ENCODE measurements at places on chromosomes 4 and X. TPM values are rescaled to one million over a fixed set of nuclear protein-coding genes. Genes with fewer than 3 reads are reported as not detected.

DNA sequence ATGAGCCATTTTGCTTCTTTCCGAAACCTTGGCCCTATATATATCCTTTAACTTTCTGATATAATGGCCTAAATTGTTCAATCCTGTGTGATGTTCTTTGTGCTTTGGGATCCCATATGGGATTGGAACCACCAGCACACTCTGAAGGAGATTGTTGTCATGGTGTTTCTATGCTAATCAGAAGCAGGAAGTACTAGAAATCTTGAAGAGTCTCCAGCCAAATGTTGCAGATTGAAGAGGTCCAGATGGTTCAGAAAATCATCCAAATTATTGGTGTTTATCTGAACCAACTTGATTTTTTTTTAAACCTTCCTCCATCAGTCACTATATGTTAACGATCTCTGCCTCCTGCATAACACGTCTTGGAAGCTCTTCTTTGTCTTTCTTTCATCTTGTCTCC is 72.8 kb downstream of the KIT start:
- H3K4me3 ChIP-seq, result no peak overlapping the region
- H3K27ac ChIP-seq, result no peak overlapping the region
- no peak for DNase-seq
- H3K27me3 ChIP-seq, result no peaks in the 10 kb centered on the region
- H3K36me3 ChIP-seq, result no peaks in the 10 kb centered on the region

GRCh38 chr4:1480720-1481119 is 74.5 kb upstream of the NKX1-1 start:
- H3K27me3 ChIP-seq, result no peaks in the 10 kb centered on the region
- no peak overlapping the region for H3K27ac ChIP-seq

- H3K4me3 ChIP-seq, result no peak overlapping the region
- no peak for DNase-seq
- H3K4me1 ChIP-seq, result no peaks in the 10 kb centered on the region
- no peak overlapping the region for H3K27ac ChIP-seq
Observed at GRCh38 chr4:140395668-140396067, 22.2 kb downstream of the SCOC start.

- H3K27me3 ChIP-seq, result no peaks in the 10 kb centered on the region
- H3K4me1 ChIP-seq, result no peaks in the 10 kb centered on the region
- H3K27ac ChIP-seq, result no peak overlapping the region
- no peak for DNase-seq
- no peaks in the 10 kb centered on the region for H3K36me3 ChIP-seq
- no peak overlapping the region for H3K4me3 ChIP-seq
Observed at GRCh38 chr4:42417550-42417949, 20.3 kb downstream of the SHISA3 start.

DNA sequence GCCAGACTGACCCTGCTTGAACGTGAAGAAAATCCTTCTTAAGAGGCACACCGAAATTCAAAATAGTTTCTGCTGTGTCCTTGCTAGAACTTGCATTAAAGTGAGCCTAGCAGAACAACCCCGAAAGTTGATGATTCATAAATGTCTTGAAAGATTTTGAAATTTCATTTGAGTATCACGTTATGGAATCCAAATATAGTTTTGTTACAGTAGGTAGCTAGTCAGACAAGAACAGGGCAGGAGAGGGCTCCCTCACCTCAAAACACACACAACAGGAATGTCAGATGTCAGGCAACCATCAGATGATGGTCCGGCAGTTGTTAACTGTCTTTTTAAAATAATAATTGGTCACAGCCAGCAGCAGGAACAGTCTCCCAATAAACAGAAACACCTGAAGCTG is 259.6 kb upstream of the GNPDA2 start:
- H3K4me3 ChIP-seq, result no peak overlapping the region
- no peak for DNase-seq
- no peaks in the 10 kb centered on the region for H3K27me3 ChIP-seq
- no peak overlapping the region for H3K27ac ChIP-seq
- H3K36me3 ChIP-seq, result no peaks in the 10 kb centered on the region
- no peaks in the 10 kb centered on the region for H3K4me1 ChIP-seq

- H3K4me1 ChIP-seq, result no peaks in the 10 kb centered on the region
- H3K27me3 ChIP-seq, result no peaks in the 10 kb centered on the region
- H3K36me3 ChIP-seq, result no peaks in the 10 kb centered on the region
- no peak overlapping the region for H3K4me3 ChIP-seq
- H3K27ac ChIP-seq, result no peak overlapping the region
- no peak for DNase-seq
Observed at GRCh38 chr4:180674619-180675358, 1568.4 kb upstream of the TENM3 start.

GRCh38 chrX:66000628-66001272 is 39.1 kb downstream of the VSIG4 start:
- no peak overlapping the region for H3K27ac ChIP-seq
- no peaks in the 10 kb centered on the region for H3K4me1 ChIP-seq
- no peak overlapping the region for H3K4me3 ChIP-seq

DNA sequence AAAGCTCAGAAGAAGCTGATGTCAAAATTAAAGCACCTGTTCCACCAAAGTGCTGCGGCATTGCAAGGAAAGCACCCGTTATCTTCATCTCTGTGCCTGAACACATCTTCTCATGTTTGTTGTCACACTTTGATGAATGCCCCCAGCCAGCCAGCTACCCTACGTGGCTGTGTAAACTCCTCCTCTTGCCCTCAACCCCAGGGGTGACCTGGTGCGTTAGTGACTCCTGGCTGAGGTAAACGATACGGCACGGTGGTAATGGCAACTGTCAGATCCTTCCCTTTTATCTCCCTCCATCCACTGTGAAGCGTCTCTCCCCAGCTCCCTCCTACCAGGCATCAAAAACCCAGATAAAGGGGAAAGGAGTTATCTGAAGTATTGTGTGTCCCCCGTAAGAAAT is 90.6 kb upstream of the WWC2 start:
- no peak for DNase-seq
- H3K4me3 ChIP-seq, result no peak overlapping the region
- no peak overlapping the region for H3K27ac ChIP-seq
- no peaks in the 10 kb centered on the region for H3K27me3 ChIP-seq
- no peaks in the 10 kb centered on the region for H3K36me3 ChIP-seq

- no peak for DNase-seq
- no peaks in the 10 kb centered on the region for H3K36me3 ChIP-seq
- H3K27ac ChIP-seq, result no peak overlapping the region
- H3K4me3 ChIP-seq, result no peak overlapping the region
Observed at GRCh38 chrX:110159235-110159634, 156.3 kb downstream of the TMEM164 start.

GRCh38 chr4:60611762-60612496 is 588.2 kb upstream of the ADGRL3 start:
- H3K4me3 ChIP-seq, result no peak overlapping the region
- peaks cover 31% of the 10 kb centered on the region for H3K4me1 ChIP-seq
- H3K27me3 ChIP-seq, result no peaks in the 10 kb centered on the region
- DNase-seq, result peak; percentile 87

- DNase-seq, result no peak
- H3K4me3 ChIP-seq, result no peak overlapping the region
- H3K27ac ChIP-seq, result no peak overlapping the region
- H3K36me3 ChIP-seq, result no peaks in the 10 kb centered on the region
Observed at GRCh38 chr4:149441338-149441737, 374.3 kb downstream of the IQCM start.

DNA sequence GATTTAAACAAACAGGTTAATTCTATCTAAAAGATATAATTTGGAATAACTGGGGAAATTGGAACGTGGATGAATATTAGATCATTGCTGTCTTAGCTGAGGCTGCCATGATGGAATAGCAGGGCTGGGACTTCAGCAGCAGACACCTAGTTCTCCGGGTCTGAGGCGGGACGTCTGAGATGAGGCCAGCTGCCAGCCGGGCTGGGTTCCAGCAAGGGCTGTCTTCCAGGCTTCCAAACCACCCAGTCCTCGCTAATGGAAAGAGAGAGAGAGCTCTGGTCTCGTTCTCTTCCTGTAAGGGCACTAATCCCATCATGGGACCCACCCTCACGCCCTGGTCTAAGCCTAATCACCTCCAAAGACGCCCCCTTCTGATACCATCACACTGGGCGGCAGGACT is 85.7 kb downstream of the ADRA2C start:
- H3K36me3 ChIP-seq, result no peaks in the 10 kb centered on the region
- H3K27me3 ChIP-seq, result no peaks in the 10 kb centered on the region
- no peak for DNase-seq
- no peak overlapping the region for H3K27ac ChIP-seq

DNA sequence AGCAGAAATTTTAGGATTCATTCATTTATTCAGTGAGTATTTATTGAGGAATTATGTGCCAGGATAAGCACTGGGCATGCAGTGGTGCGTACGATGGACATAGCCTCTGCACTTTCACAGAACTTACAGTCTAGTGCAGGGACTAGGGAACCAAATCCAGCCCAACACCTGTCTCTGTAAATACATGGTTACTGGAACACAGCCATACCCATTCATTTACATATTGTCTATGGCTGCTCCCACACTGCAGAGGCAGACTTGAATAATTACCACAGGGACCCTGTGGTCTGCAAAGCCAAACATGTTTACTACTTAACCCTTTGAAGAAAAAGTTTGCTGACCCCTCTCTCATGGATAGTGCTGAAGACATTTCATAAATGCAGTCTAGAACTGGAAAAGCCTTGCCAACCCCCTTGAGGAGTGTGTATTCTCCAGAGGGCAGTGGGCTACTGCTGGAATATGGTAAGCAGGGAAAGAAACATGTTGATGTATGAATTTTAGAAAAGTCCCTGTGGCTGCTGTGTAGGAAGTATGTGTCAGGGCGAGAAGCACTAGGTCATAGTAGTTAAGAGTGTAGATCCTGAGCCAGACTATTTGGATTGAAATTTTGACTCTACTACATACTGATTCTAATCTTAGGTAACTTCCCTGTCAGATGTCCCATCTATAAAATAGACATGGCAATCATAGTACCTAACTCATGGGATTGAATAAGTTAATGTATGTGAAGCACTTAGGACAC is 75.5 kb downstream of the GALNT7 start:
- H3K4me1 ChIP-seq, result no peaks in the 10 kb centered on the region
- no peaks in the 10 kb centered on the region for H3K27me3 ChIP-seq
- H3K4me3 ChIP-seq, result no peak overlapping the region
- DNase-seq, result no peak
- no peaks in the 10 kb centered on the region for H3K36me3 ChIP-seq
- H3K27ac ChIP-seq, result no peak overlapping the region

GRCh38 chrX:42597481-42597880 is 180.5 kb downstream of the PPP1R2C start:
- no peak for DNase-seq
- no peak overlapping the region for H3K4me3 ChIP-seq
- no peaks in the 10 kb centered on the region for H3K27me3 ChIP-seq
- no peaks in the 10 kb centered on the region for H3K4me1 ChIP-seq
- H3K27ac ChIP-seq, result no peak overlapping the region

DNA sequence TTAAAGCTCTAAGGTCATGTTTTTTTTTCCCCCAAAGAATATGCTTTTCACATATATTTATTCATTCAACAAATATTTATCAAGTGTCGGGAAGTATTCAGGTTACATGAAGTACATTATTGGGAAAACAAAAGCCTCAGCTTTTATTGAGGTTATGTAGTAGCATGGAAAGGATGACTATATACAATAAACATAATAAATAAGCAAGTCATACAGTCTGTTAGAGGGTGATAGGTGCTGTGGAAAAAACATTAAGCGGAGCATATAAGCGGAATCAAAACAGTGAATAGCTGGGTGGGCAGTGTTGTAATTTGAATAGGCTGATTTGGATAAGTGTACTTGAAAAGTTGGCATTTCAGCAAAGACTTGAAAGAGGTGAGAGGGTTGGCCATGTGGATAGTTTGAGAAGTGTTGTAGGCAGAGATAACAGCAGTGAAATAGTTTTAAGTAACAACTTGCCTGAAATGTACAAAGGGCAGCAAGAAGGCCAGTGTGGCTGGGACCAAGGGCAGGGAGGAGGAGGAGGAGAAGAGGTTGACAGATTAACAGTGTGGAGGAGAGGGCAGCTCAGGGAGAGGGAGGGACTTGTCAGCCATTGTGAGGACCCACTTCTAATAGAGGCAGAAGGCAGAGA is 558.7 kb downstream of the SPRY1 start:
- H3K4me1 ChIP-seq, result no peaks in the 10 kb centered on the region
- H3K27ac ChIP-seq, result no peak overlapping the region
- no peaks in the 10 kb centered on the region for H3K36me3 ChIP-seq
- DNase-seq, result no peak
- no peaks in the 10 kb centered on the region for H3K27me3 ChIP-seq

DNA sequence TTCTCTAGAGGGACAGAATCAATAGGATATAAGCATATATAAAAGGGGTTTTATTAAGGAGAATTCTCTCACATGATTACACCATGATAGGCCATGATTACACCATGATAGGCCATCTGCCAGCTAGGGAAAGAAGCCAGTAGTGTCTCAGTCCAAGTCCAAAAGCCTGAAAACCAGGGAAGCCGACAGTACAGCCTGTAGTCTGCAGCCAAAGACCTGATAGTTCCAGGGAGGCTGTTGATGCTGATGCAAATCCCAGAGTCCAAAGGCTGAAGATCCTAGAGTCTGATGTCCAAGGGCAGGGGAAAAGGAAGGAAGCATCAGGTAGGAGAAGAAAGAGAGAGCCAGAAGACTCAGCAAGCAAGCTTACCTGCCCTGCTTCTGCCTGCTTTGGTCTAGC is 411.3 kb upstream of the EMCN start:
- no peak overlapping the region for H3K4me3 ChIP-seq
- no peak overlapping the region for H3K27ac ChIP-seq
- no peak for DNase-seq
- H3K4me1 ChIP-seq, result no peaks in the 10 kb centered on the region
- no peaks in the 10 kb centered on the region for H3K36me3 ChIP-seq
- H3K27me3 ChIP-seq, result no peaks in the 10 kb centered on the region

DNA sequence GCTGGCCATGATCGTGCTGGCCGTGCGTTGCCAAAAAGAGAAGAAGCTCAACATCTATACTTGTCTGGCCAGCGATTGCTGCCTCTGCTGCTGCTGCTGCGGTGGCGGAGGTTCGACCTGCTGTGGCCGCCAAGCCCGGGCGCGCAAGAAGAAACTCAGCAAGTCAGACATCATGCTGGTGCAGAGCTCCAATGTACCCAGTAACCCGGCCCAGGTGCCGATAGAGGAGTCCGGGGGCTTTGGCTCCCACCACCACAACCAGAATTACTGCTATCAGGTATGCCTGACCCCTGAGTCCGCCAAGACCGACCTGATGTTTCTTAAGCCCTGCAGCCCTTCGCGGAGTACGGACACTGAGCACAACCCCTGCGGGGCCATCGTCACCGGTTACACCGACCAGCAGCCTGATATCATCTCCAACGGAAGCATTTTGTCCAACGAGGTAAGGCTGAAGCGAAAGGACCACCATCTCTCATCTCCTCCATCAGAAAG is 3.3 kb downstream of the PCDH10 start:
- H3K27ac ChIP-seq, result no peak overlapping the region
- no peak overlapping the region for H3K4me3 ChIP-seq
- DNase-seq, result no peak
- H3K4me1 ChIP-seq, result no peaks in the 10 kb centered on the region

GRCh38 chr4:27861802-27862201 is 1001.2 kb downstream of the STIM2 start:
- no peaks in the 10 kb centered on the region for H3K27me3 ChIP-seq
- no peaks in the 10 kb centered on the region for H3K4me1 ChIP-seq
- no peak overlapping the region for H3K27ac ChIP-seq
- DNase-seq, result no peak

GRCh38 chrX:1521459-1521956 is 15.5 kb downstream of the P2RY8 start:
- no peaks in the 10 kb centered on the region for H3K36me3 ChIP-seq
- H3K4me3 ChIP-seq, result no peak overlapping the region
- DNase-seq, result no peak
- H3K27me3 ChIP-seq, result no peaks in the 10 kb centered on the region
- no peak overlapping the region for H3K27ac ChIP-seq

Gene ODAPH
- not detected for total RNA-seq

Gene CFAP47
- 0.16 TPM for total RNA-seq

Gene PGK1
- total RNA-seq, result 425 TPM

Gene XAGE3
- total RNA-seq, result 3.9 TPM

Gene CPZ
- 5.2 TPM for total RNA-seq

Gene STIM2
- 28.5 TPM for total RNA-seq

Gene NKX6-1
- 0.14 TPM for total RNA-seq

Gene CNGA1
- 1.5 TPM for total RNA-seq

Gene DMP1
- total RNA-seq, result not detected
